CD4-positive, alpha-beta T cell treated with Interleukin-2 at 100 ng/mL for 4 hours (primary cell): ENCODE measurements at places on chromosomes 6 and 20.

GRCh38 chr20:50328222-50328979 is 137.8 kb downstream of the CEBPB start:
- no peak for DNase-seq

DNA sequence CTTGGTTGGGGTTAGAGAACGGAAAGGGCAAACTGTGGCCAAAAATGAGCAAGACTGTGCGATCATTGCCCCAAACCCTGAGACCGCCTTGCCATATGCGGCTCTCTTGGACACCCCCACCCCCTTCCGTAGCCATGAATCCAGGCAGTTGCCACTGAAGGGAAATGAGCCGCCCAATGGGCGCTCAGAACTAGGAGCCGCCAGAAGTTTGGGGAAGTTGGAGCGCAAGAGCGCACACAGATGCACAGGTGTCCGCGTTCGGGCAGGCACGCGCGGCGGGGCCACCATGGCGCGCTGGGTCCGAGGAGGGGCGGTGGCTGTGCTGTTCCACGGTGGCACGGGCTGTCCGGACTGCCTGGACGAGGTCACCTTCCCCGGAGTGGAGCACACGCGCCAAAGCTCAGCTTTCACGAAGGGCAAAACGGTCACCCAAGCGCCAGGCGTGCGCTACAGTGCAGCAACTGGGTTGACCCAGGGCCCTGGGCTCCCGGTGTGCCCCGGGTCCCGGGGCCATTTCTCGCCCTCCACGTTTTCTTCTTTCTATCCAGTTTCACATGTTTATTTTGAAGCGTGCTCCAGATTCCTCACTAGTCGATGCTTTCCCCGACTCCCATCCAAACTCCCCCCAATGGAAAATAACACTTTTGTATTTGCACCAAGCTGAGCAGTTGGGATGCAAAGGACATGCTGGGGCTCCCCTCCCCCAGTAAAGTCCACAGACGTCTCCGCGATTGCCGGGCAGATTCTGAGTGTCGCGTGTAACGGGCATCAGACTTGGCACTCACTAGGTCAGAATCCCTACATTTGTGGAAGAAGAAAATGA is 906 bp upstream of the PDE10A start:
- no peak for DNase-seq

DNA sequence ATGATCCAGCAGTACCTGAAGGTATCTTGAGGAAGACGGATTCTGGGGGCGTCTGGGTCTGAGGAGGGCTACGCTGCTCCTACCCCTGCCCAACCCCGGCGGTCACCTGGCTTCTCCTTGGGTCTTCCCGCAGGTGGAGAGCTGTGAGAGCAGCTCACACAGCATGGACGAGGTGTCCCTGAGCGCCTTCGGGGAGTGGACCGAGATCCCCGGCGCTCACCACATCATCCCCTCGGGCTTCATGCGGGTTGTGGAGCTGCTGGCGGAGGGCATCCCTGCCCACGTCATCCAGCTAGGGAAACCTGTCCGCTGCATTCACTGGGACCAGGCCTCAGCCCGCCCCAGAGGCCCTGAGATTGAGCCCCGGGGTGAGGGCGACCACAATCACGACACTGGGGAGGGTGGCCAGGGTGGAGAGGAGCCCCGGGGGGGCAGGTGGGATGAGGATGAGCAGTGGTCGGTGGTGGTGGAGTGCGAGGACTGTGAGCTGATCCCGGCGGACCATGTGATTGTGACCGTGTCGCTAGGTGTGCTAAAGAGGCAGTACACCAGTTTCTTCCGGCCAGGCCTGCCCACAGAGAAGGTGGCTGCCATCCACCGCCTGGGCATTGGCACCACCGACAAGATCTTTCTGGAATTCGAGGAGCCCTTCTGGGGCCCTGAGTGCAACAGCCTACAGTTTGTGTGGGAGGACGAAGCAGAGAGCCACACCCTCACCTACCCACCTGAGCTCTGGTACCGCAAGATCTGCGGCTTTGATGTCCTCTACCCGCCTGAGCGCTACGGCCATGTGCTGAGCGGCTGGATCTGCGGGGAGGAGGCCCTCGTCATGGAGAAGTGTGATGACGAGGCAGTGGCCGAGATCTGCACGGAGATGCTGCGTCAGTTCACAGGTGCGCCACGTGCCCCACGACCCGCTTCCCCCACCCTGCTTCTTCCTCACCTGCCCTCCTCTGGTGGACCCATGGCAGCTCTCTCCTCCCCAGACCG is 166.9 kb upstream of the RNF24 start:
- no peak for DNase-seq

- no peak for DNase-seq
Observed at GRCh38 chr6:85429346-85429745, 20.5 kb upstream of the NT5E start.

DNA sequence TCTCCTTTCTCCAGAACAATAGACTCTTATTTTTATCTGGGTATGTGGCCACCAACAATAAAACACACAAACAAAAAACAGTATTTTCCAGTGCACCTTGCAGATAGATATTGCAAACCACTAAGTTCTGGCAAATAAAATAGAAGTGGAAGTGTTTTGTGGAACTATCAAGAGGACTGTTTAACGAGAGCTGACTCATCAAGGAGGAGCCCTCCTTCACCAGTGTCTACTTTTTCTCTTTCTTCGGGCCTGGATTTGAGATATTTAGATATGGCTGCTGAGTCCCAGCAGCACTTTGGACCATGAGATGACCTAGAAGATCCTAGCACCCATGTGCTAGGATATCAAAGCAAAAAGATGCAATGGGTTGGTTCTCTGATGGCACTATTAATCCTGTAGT is 154.7 kb downstream of the AIG1 start:
- no peak for DNase-seq

GRCh38 chr6:129662980-129663431 is 47.0 kb downstream of the ARHGAP18 start:
- no peak for DNase-seq

GRCh38 chr6:168990019-168990751 is 263.5 kb downstream of the THBS2 start:
- no peak for DNase-seq

DNA sequence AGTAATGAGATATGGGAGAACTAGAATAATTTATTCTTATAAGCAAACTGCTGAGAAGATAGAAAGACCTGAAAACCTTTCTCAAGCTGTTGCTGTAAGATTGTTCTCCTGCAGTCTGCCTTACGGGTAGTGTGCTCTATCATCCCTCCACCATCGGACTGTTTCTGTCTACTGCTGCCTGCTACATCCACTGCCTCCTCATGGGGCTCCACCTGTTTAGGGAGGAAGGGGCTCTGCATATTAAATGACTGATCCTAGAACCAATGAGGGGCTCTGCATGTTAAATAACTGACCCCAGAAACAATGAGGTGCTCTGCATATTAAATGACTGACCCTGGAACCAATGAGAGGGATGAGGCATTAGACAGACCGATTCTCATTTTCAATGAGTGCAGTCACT is 654.6 kb downstream of the KIF16B start:
- no peak for DNase-seq
